ENCODE measurements at places on chromosomes 1 and 21.
A peak's percentile ranks its signal among the peaks of the same experiment; 100 is the strongest.

GRCh38 chr1:151401125-151401788 lies 1.9 kb downstream of the PSMB4 start:
- no peak for DNase-seq

DNA sequence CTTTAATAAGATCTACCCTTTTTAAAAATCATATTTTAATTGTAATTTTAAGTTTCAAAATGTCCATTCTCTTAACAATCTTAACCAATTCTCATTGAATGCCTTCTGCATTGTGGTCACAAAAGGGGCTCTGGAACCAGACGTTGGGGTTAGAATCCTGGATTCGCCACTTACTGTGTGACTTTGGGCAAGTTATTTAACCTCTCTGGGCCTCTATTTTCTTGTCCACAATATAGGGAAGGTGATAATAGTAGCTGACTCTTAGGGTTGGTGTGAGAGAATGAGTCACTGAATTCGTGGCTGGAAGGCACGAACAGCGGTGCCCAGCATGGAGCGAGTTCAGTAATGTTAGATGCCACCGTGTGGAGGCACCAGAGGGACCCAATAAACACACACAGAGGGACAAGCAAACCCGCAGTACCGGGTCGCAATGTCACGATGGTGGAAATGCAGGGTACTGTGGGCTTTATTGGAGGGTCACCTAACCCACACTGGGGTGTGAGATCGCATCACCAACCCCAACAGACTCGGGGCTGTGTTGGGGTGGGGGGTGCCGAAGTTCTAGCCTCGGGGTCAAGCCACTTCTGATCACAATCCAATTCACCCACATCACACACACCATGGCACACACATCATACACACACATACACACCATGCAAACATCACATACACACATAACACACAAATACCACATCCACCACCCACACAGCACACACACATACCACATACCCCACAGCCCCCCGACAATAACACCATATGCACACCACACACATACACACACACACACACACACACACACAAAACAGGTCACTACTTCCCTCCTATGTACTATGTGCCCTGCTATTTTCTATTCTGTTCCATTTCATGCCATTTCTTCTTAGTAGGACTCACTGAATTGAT lies 27.0 kb upstream of the IFNAR2 start:
- no peak for DNase-seq

DNA sequence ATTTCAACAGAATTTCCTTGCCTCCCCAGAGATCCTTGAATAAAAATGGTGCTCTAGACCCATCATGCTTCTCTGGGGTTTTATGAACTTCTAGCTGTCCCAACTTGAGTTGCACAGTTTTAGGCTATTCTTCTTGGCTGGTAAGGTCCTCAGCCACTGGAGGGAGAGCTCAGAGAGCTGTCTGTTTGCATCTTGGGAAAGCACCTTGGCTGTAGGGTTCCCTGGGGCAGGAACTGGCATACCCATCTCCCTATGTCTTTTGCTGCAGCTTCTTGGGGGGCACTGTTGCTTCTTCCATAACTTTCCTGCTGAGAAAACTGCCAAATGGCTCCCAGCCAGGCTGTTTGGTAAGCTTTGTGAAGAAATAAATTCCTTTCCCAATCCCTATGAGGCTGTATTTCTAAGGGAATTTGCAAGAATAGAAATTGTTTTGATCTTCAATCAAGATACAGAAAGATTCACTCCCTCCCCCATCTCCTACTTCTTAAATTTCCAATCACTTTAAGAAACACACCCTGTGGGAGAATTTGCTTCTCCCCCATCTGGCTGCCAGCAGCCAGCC lies 8.2 kb upstream of the FMOD start:
- DNase-seq, result peak; percentile 59

DNA sequence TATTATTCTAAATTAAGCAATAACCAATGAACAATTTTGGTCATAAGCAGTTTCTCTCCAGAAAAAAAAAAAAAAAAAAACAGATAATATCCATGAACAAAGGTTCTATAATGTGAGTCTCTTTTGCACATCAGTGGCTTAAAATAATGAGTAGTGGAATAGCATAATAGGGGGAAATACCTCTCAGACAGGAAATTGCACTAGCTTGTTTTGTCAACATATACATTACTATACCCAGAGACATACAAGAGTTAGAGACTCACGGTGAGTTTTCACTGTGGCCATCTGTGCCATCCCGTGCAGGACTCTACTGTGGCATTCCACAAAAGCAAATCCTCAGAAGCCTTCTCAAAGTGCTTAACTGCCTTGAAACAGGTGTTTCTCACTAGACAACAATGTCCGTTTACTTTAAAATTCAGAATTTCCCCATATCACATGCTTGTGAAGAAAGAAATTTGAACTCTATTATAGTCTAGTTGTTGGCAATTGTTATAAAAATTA lies 697.9 kb downstream of the USP25 start:
- no peak for DNase-seq

- DNase-seq, result no peak
These were observed 93.4 kb upstream of the F3 start for GRCh38 chr1:94634977-94635416.

GRCh38 chr1:182413486-182413885 lies 13.0 kb upstream of the TEDDM1 start:
- no peak for DNase-seq

DNA sequence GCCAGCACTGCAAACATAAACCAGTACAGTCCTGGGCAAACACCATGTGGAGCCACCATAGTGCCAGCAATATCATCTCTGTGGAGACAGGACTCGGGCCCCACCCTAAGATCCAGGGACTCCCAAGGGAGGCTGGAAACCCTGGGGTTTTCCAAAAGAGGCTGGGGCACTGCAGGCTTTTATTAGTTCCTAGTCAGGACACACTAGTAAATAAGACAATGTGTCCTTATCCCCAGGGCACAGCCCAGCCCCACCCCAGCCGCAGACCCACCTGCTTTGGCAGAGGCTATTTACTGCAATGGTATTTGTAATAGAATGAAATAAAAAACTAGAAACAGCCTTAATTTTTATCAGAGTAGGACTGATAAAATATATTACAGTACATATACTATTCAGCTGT lies 486 bp upstream of the GJB3 start:
- no peak for DNase-seq

- no peak for DNase-seq
These were observed 829.9 kb upstream of the PRMT6 start for GRCh38 chr1:106226550-106226949.

- peak; percentile 90 for DNase-seq
These were observed 6.5 kb downstream of the CACHD1 start for GRCh38 chr1:64476251-64476952.

DNA sequence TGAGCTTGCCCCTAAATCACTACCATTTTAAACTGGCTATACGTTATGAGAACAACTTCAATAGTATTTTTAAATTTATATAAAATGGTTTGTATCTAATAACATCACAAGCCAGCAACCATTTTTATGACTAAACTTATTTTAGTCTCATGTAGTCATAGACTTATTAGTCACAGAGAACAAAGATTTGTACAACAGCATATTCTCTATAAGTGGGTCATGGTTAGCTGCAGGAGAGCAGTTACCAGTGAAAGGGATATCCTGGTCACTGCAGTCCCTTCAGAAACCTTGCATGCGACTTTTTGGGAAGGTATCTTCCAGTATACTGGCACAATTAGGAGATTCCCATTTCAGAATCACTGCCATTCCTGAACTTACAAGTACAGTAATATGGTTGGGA lies 90.0 kb downstream of the HFM1 start:
- no peak for DNase-seq

DNA sequence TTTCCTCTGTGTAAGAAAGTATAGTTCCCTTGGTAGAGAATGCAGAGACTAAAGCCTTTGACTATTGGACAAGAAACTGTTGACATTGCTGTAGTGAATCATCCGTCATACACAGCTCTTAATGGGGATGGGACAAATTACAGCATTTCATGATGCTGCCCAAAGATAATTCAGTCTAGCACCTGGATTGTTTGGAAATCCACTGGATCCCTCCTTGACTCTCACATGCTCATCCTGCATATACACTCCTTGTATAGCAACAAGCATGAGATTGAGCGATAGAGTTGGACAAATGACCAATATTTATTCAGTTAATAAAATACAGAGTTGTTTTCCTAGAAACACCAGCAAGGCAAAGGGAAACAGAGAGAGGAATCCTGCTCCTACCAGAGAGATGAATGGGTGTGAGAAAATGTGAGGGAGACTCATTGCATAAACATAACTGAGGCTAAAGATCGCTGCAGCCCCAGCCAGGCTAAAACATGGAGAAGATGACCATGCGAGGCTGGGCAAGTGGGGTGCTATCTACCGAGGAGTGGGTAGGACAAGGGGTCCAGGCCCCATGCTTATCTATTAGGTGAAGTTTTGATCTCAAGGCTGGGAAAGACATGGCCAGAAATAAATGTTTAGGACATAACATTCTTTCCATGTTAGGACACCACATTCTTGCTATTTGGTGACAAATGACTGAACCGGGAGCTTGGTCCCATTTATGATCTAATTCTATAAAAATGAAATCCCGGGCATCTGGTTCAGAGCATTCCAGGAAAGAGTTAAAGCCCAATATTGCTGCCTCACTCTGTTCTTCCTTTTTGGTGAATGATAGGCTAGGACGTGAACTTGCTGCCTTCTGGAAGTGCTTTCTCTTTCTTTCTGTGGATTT lies 153.2 kb downstream of the TGFB2 start:
- peak; percentile 72 for DNase-seq

GRCh38 chr1:176222196-176222595 lies 15.1 kb upstream of the COP1 start:
- DNase-seq, result no peak

DNA sequence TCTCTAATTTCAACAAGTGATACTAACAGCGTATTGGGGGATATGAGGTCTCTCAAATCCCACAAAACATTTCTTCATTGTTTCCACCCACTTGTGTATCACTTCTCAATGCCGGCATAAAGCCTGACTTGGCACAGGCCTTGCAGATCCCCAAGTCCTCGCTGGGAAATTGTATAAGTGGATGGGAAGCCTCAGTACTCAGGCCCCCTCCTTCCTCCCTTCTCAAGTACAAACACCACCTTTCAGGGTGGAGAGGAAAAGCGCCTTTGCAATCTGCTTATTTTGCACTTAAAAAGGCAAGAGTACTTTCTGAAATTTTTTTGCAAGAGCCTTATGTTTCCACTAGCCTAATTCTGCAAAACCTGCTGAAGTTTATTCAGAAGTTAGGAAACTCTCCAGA lies 25.8 kb upstream of the KLHDC8A start:
- no peak for DNase-seq

- no peak for DNase-seq
These were observed 43.9 kb upstream of the TSPEAR start for GRCh38 chr21:44755227-44755626.

- peak; percentile 68 for DNase-seq
These were observed 111.4 kb upstream of the CDC42BPA start for GRCh38 chr1:227429447-227430359.

GRCh38 chr1:33918368-33918767 lies 54.5 kb downstream of the HMGB4 start:
- peak; percentile 79 for DNase-seq

DNA sequence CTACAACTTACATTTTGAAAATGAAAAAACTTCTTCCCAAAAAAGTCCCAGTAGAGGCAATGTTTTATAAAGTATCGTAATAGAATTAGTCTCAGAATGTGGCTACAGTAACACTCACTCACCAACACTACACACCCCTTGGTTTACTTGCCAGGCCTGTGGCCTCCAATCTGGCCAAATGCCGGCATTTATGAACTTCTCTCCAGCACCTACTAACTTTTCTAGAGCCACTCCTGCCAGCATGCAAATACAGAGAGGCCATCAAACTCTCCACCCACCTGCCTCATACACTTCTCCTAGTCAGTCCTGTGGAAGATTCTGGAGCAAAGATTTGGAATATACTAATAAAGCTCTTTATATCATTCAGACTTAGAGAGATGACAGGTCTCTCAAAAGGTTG lies 32.3 kb downstream of the STPG1 start:
- no peak for DNase-seq

DNA sequence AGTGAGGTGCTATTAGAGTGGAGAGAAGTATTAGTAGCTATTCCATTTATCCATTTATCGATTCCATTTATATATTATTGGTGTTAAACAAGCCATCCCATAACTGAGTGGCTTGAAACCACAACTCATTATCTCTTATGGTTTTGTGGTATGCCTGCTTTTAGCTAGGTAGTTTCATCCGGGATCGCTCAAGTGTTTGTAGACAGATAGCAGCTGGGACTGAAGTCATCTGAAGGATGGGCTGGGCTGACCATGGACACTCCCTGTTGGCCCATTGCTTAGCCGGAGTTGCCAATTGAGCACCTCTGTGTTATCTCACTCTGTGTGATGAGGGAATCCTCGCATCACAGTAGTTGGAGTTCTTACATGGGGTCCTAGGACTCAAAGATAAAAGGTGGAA lies 622.5 kb downstream of the PLA2G4A start:
- DNase-seq, result no peak

DNA sequence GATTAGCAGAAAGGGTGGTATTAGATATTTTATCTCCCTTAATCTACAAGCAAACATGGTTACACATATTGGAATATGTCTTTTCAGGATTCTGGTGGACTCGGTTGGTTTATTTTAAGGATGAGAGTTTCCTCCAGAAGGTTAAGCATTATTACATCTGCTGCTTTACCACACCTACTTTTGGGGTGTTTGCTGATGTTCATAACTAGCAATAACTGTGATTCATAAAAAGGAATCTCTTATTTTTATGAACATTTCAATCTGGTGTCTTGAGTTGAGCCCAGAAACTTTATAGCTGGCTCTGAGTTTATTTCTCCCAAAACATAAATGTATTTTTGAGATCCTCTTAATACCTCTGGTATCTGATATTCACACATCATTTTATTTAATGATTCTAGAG lies 82.7 kb downstream of the LRRC8D start:
- DNase-seq, result no peak

DNA sequence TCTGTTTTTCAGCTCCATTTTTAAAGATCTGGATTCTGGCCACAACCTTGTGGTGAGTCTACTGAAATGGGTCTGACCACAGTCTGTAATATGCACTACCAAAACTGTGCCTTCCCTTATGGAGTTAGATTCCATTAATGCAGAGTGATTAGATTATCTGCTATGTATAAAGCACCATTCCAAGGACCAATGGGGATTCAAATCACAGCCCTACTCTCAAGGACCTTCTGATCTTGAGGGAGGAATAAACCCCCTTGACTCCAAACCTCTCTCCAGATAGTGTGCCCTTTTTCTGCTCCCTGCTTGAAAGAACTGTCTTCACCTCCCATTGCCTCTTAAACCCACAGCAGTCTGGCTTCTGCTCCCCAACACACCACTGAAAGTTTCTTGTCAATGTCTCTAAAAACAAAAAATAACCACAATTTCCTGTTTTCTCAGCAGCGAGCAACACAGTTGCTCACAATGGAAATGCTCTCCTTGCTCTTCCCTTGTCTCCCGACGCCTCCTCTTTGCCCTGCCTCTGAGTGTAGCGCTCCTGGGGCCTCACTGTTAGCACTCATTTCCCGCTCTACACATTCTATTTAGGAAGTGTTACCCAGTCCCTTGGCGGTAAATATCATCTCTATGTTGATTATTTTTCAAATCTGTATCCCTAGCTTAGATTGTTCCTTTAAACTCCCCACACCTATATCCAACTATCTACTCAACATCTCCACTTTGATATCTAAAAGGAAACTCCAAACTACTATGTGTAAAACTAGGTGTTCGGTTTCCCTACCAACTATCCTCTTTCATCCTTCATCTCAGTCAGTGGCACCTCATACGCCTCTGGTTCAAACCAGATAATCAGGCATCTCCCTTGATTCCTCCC lies 13.6 kb downstream of the PCNX2 start:
- DNase-seq, result peak; percentile 76

- peak; percentile 99 for DNase-seq
These were observed at the start of gene MORC3 for GRCh38 chr21:36319767-36320420. MORC3 (plus strand) TSS chr21:36320197; CDS start chr21:36320265, 68 bp downstream.

- no peak for DNase-seq
These were observed 48.7 kb upstream of the PLA2G4A start for GRCh38 chr1:186780076-186780475.

All from fibroblast of upper back skin (primary cell).